ENCODE measurements at places on chromosomes 4 and X.
A peak's percentile ranks its signal among the peaks of the same experiment; 100 is the strongest.

DNA sequence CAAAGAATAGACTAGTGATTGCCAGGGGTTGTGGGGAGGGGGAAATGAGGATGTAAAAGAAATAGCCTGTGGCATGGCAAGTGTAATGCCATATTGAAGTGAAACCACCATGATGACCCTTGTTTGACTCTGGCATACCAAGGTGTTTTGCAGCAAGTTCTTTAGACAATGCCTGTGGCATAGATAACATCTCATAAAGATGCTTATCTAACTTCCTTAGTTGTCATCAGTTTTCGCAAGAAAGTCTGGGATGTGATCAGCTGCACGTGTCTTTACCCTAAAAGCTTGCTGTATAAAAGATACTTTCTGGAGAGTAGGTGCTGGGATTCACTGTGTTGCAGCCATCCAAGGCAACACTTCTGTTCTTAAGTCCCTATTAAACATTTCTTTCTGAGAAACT, 176.1 kb upstream of the MAGEB16 start:
- H3K4me3 ChIP-seq = no peak overlapping the region
- no peaks in the 10 kb centered on the region for H3K36me3 ChIP-seq
- no peak for DNase-seq
- no peaks in the 10 kb centered on the region for H3K4me1 ChIP-seq

GRCh38 chr4:78197947-78198346, 140.8 kb downstream of the FRAS1 start:
- H3K4me1 ChIP-seq = no peaks in the 10 kb centered on the region
- H3K27me3 ChIP-seq = peaks cover 14% of the 10 kb centered on the region
- H3K4me3 ChIP-seq = no peak overlapping the region
- H3K36me3 ChIP-seq = no peaks in the 10 kb centered on the region
- no peak overlapping the region for H3K27ac ChIP-seq
- no peak for DNase-seq

DNA sequence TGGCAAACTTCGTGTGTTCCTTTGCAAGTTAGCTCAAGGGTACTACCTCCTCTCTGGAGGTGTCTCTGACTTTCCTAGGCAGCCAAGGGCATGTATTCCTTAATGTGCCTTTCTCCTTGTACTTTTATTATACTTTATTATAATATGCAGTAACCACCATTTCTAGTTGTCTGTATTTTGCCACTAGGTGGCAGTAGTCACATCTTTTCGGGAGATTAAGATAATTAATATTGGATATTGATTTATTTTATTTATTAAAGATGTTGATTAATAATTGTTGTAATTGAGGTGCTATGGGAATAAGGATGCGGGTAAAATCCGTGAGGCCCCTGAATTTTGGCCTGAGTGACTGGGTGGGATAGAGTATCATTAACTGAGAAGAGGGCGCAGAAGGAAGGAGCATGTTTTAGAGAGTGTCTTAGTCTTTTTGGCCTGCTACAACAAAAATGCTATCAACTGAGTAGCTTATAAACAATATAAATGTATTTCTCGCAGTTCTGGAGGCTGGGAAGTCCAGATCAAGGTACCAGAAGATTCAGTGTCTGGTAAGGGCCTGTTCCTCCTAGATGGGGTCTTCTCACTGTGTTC, 153.3 kb downstream of the TMEM164 start:
- no peak overlapping the region for H3K4me3 ChIP-seq
- no peak overlapping the region for H3K27ac ChIP-seq
- peak; percentile 2 for DNase-seq
- H3K4me1 ChIP-seq = peaks cover 3% of the 10 kb centered on the region

DNA sequence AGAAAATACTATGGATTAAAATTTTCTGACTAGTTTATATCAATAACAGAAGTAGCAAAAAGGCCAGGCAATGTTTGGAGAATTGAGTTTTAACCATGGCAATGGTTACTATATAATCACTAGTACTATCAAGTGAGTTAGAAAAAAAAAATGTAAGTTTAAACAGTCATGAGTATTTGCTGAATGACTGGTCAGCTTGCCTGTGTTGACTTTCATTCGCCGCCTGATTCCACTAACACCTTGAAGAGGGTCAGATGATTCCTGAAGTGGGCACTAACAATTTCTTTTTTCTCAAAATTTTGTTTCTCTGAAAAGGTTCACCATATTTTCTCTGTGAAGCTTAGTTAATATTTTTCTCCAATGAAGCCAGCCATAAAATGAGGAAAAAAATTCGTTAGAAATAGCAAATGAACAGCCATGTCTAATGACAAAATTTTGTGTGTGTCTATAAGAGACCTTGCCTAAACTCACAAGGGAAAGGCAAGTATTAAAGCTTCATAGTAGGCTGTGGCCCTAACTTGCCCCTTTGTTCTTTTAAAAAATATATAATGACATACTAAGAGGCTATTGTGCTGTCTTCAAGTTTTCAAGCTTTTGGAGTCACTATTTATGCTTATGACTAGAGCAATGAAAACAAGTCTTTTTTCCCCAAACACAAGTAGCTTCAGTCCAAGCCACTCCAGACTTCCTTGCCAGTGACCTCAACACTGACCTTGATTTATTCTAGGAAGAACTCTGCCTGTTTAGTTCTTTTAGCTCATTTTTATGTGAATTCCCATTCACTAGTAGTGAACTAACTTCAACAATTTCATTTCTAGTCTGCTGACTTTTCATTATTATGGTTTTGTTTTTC, 18.4 kb upstream of the FHDC1 start:
- no peak overlapping the region for H3K27ac ChIP-seq
- no peaks in the 10 kb centered on the region for H3K4me1 ChIP-seq
- no peaks in the 10 kb centered on the region for H3K36me3 ChIP-seq
- peaks cover 8% of the 10 kb centered on the region for H3K27me3 ChIP-seq
- no peak for DNase-seq
- no peak overlapping the region for H3K4me3 ChIP-seq

DNA sequence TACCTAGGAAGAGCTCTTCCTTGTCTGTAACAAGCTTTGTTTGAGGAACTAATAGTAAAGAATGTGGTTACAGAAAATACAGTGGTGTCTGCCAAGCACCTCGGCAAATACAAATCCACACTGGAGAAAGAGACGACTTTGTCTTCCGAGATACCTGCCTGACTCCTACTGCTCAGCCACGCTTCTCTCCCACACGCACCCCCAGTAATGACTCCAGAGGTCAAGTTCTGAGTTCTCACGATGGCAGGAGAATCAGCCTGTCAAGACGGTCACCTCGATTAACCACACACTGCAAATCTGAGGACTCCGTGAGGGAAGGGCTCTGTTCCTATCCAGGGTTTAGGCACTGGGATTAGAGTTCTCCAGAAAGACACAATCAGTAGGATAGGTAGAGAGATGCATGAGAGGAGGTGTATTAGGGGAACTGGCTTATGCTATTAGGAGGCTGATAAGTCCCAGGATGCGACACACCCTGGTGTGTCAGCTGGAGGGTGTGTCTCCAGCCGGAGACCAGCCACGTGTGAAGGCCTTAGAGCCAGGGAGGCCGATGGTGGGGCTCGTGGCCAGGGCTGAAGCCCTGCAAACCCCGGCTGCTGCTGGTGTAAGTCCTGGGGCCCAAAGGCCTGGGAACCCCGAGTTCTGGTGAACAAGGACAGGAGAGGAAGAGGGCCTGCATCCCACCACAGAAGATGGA, 8.4 kb upstream of the TRIML2 start:
- no peak for DNase-seq
- no peaks in the 10 kb centered on the region for H3K27me3 ChIP-seq
- H3K4me1 ChIP-seq = no peaks in the 10 kb centered on the region
- no peak overlapping the region for H3K4me3 ChIP-seq
- no peak overlapping the region for H3K27ac ChIP-seq

DNA sequence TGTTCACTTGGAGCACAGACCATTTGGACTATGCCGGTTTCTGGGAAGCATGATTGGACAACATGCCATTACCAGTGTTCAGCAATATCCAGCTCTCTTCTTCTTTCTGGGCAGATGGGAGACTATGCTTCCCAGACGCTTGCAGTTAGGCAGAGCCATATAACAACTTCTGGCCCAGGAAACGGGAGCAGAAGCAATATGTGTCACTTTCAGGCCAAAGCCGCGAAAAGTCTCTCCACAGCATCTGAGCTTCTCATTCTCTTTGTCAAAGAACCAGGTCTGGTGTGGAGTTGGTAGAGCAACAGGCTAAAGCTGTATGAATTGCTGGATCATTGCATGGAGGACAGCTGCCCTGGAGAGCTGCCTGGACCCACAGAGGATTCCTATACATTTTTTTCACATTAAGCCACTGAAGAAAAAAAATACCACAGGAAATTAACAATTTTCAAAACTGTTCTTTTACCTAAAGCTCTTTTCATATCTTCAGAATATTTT, 131.4 kb upstream of the FRG1 start:
- H3K4me3 ChIP-seq = no peak overlapping the region
- H3K36me3 ChIP-seq = no peaks in the 10 kb centered on the region
- H3K27ac ChIP-seq = no peak overlapping the region
- no peaks in the 10 kb centered on the region for H3K4me1 ChIP-seq
- H3K27me3 ChIP-seq = peaks cover 29% of the 10 kb centered on the region

- H3K27ac ChIP-seq = peak overlapping the region; percentile 99
- no peaks in the 10 kb centered on the region for H3K27me3 ChIP-seq
Observed at GRCh38 chr4:98662626-98663225, 4.3 kb upstream of the TSPAN5 start.

DNA sequence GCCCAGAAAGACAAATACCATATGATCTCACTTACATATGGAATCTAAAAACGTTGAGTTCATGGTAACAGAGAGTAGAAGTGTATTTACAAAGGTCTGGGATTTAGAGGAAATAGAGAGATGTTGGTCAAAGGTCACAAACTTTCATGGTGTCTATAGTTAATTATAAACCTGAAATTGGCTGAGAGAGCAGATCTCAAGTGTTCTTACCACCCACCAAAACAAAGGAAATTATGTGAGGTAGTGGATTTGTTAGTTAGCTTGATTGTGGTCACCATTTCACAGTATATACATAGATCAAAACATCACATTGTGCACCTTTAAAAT, 186.8 kb downstream of the NWD2 start:
- H3K27me3 ChIP-seq = peaks cover 27% of the 10 kb centered on the region
- H3K4me1 ChIP-seq = no peaks in the 10 kb centered on the region
- DNase-seq = no peak
- no peaks in the 10 kb centered on the region for H3K36me3 ChIP-seq
- no peak overlapping the region for H3K27ac ChIP-seq

DNA sequence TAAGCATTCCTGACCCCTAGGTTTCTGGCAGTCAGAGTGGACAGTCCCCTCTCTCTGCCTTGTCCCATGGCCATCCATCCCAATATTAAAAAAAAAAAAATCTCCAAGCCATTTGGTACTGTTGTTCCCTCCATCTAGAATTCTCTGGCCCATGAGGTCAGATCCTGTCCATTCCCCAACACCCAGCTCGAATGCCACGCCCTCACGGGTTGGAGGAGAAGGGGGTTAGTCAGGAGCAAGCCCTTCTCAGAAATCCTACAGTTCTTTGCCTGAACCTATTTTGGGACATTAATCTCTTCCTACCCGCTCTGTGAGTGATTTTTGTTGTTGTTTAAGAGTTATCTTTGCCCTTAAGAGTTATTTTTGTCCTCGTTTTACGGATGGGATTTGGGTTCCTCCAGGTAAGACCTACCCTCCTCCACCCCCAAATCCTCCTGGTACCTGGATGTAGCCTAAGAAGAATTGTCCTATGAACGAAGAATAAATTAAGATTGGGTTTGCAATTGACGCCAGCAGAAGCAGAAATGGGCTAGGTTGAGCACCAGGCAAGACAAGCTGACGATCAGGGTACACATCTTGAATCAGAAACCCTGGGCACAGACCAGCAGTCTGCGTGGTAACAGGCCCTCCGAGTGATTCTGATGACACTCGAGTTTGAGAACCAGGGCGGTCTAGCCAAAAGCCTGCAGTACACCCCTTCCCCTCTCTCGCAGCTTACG, 977 bp downstream of the RNF175 start:
- no peak for DNase-seq
- H3K4me1 ChIP-seq = no peaks in the 10 kb centered on the region
- no peak overlapping the region for H3K27ac ChIP-seq
- peaks cover 50% of the 10 kb centered on the region for H3K27me3 ChIP-seq

- no peak for DNase-seq
- no peak overlapping the region for H3K4me3 ChIP-seq
- H3K36me3 ChIP-seq = peaks cover 8% of the 10 kb centered on the region
- peaks cover 16% of the 10 kb centered on the region for H3K4me1 ChIP-seq
- H3K27me3 ChIP-seq = no peaks in the 10 kb centered on the region
Observed at GRCh38 chr4:140096921-140097320, 57.1 kb downstream of the MAML3 start.

DNA sequence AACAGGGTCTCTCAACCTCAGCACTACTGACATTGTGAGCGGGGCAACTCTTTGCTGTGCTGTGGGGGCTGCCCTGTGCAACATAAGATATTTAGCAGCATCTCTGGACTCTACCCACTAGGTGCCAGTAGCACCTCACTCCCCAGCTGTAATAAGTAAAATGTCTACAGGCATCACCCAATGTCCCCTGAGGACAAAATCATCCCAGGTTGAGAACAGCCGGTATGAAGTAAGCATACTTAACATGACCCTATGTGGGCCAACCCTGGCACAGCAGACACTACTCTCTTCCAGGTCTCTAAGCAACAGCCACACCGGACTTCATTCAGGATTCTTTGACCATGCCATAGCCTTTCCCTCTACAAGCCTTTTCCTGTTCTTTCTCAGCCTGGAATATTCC, 10.5 kb upstream of the MGST2 start:
- no peak overlapping the region for H3K27ac ChIP-seq
- H3K36me3 ChIP-seq = peaks cover 3% of the 10 kb centered on the region
- no peak overlapping the region for H3K4me3 ChIP-seq
- peaks cover 16% of the 10 kb centered on the region for H3K4me1 ChIP-seq

- no peaks in the 10 kb centered on the region for H3K36me3 ChIP-seq
- DNase-seq = no peak
- no peak overlapping the region for H3K4me3 ChIP-seq
- H3K4me1 ChIP-seq = no peaks in the 10 kb centered on the region
- H3K27me3 ChIP-seq = no peaks in the 10 kb centered on the region
Observed at GRCh38 chr4:62344915-62345314, 1144.8 kb downstream of the ADGRL3 start.

GRCh38 chr4:115158296-115158695, 44.9 kb upstream of the NDST4 start:
- DNase-seq = no peak
- no peak overlapping the region for H3K4me3 ChIP-seq
- no peaks in the 10 kb centered on the region for H3K27me3 ChIP-seq
- no peaks in the 10 kb centered on the region for H3K4me1 ChIP-seq
- no peaks in the 10 kb centered on the region for H3K36me3 ChIP-seq

GRCh38 chr4:147944249-147944648, 212.4 kb downstream of the ARHGAP10 start:
- H3K27me3 ChIP-seq = no peaks in the 10 kb centered on the region
- peaks cover 15% of the 10 kb centered on the region for H3K36me3 ChIP-seq
- peak overlapping the region; percentile 74 for H3K27ac ChIP-seq
- peaks cover 39% of the 10 kb centered on the region for H3K4me1 ChIP-seq
- peak overlapping the region; percentile 60 for H3K4me3 ChIP-seq

GRCh38 chr4:159227378-159227777, 124.5 kb downstream of the RAPGEF2 start:
- no peak overlapping the region for H3K27ac ChIP-seq
- peaks cover 3% of the 10 kb centered on the region for H3K36me3 ChIP-seq
- H3K27me3 ChIP-seq = no peaks in the 10 kb centered on the region
- no peak for DNase-seq

All from effector memory CD8-positive, alpha-beta T cell (primary cell).